Activated CD8-positive, alpha-beta memory T cell treated with anti-CD3 and anti-CD28 coated beads for 48 hours (primary cell): ENCODE measurements at places on chromosomes 7 and 10.

DNA sequence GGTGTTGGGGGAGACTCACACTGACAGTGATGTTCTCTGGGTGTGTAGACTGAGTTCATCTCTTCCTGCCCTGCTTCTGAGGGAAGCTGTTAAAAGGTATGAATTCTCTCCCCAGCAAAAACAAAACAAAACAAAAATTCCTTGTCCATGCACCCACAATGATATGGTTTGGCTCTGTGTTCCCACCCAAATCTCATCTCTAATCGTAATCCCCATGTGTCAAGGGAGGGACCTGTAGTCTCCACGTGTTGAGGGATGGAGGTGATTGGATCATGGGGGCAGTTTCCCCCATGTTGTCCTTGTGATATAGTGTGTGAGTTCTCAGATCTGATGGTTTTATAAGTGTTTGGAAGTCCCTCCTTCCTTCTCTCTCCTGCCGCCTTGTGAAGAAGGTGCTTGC lies 245.5 kb downstream of the GALNT17 start:
- no peak for DNase-seq

- no peak for DNase-seq
Measured at GRCh38 chr10:23203369-23204325, 11.5 kb downstream of the PTF1A start.

- no peak for DNase-seq
Measured at GRCh38 chr7:95596198-95597063, at the start of gene PDK4. Gene PDK4, minus strand, starts transcription at chr7:95596516. Its CDS starts 223 bp downstream, at chr7:95596293.

- no peak for DNase-seq
Measured at GRCh38 chr7:79287981-79288380, 165.5 kb downstream of the MAGI2 start.

- no peak for DNase-seq
Measured at GRCh38 chr7:31690935-31691334, 3.9 kb downstream of the PPP1R17 start.

GRCh38 chr7:49768835-49769234 lies 4.6 kb upstream of the VWC2 start:
- no peak for DNase-seq

GRCh38 chr10:70323697-70324338 lies 40.0 kb upstream of the NPFFR1 start:
- no peak for DNase-seq

DNA sequence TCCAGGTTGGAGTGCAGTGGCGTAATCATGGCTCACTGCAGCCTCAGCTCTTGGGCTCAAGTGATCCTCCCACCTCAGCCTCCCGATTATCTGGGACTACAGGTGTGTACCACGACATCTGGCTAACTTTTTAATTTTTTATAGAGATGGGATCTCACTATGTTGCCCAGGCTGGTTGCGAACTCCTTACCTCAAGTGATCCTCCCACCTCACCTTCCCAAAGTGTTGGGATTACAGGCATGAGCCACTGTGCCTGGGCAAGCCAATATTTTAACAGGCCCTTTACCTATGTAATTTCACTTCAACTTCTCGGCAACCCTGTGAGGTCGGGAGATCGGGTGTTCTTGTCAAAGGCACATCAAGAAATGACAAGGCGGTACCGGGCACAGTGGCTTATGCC lies 146.3 kb downstream of the CUX1 start:
- no peak for DNase-seq

- DNase-seq: no peak
Measured at GRCh38 chr7:158772916-158773315, 56.4 kb downstream of the ESYT2 start.

DNA sequence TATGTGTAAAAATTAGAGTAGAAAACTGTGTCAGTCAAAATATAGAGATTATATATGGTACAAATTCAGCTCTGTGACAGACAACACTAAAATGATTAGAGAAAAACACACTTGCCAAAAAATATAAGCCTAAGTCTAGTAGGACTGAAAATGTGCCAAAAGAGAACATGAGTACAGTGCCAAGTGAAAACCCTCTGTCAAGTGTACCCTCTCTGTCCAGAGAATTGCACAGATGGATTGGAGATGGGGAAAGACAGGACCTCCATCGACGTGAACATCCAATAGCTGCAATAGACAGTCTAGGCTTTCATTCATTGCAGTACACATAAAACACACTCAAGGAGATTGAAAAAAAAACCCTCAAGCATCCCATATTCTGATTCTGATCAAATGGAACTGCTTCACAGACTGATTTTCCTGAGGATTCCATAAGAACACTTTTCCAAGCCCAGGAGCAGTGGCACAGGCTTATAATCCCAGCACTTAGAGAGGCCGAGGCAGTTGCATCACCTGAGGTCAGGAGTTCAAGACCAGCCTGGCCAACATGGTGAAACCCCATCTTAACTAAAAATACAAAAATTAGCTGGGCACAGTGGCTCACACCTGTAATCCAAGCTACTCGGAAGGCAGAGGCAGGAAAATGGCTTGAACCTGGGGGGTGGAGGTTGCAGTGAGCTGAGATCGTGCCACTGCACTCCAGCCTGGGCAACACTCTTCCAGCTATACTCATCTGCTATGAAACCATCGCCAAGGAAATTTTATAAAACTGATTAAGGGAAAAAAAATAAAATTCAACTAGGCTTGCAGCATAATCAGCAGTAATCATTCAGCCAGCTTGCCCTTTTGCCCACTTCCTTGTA lies 110.0 kb upstream of the TRIM24 start:
- DNase-seq: no peak

DNA sequence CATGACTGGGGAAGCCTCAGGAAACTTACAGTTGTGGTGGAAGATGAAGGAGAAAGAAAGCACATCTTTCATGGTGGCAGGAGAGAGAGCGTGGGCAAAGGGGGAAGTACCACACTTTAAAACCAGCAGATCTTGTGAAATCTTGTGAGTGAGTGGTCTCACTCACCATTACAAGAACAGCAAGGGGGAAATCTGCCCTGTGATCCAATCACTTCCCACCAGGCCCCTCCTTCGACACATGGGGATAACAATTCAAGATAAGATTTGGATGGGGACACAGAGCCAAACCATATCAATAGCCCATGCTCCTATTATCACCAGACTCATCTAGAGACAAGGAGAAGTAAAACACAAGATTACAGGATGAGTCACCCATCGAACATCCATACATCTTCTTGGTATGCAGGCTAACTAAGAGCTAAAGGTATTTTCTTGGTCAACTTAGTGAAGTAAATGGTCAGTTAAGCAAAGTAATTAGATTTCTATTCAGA lies 55.3 kb upstream of the YAE1 start:
- DNase-seq: no peak

DNA sequence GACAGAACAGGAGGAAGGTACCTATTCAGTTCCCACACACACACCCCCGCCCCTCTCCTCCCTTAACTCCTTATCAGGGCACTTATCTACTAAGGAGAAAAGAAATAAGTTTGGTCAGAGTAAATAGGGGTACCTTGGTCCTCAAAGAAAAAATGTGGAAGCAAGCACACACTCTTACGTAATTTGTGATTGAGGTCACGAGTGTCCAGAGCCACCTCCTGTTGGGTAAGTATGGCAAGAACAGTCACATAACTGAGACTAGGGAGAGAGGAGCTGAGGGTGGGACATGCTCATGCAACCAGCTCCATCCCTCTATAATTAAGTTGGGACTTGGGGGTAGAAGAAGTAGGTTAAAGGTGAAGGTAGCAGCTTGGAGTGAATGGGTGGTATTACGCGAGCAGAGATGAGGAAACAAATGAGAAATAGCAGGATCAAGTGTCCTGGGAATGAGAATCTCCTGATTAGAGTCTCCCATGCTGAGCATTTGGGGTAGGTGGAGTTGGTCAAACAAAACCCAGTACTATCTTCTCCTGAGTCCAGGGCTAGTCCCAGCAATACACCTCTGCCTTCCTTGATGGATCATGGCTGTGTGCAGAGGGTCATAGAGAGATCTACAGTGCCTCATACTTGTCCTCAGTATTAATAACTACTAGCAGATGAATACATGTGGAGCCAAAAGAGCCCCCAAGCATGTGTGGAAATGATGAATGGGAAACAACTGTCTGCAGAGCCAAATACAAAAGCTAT lies 77.1 kb downstream of the GSAP start:
- no peak for DNase-seq

- DNase-seq: no peak
Measured at GRCh38 chr7:5214236-5214635, 24.2 kb downstream of the WIPI2 start.

DNA sequence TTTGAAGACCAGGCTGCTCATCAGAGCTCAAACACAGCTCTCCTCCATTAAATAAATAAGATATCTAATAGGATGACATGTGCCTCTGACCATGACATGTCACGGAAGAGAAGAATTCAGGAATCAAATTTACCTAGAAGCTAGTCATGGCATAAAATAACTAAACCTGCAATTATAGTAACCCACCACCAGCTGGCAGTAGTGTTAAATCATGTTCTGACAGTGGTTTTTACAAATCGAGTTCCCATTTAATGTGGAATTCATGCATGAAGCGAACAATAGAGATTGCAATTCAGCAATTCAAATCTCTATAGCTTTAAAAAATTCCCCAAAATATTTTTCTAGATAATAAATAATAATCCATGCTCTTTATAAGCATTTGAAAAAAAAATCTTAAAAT lies 74.6 kb upstream of the IKZF1 start:
- no peak for DNase-seq

DNA sequence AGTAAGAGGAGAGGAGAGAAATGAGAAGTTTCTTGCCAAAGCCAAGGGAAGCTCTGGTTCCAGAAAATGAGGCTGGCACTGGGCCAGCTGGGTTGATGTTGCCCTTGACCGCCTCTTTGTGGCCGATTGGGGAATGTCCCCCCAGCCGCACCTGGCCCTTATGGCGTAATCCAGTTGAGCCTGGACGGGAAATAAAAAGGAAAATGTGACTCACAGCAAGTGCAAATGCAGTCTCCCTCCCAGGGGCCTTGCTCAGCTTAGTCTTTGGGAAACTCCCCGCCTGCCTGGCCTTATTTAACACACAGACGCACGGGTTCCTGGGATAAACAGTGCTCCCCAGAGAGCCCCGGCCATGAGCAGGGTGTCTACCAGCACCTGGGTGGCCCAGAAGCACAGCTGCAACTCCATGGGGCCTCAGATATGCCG lies 174.8 kb downstream of the KIAA1217 start:
- no peak for DNase-seq
